ENCODE measurements at places on chromosomes 1 and 21.
A peak's percentile ranks its signal among the peaks of the same experiment; 100 is the strongest.

GRCh38 chr1:1282998-1283397 is 2.8 kb downstream of the SCNN1D start:
- DNase-seq = no peak

- DNase-seq = no peak
These were observed 118.9 kb downstream of the PRDM2 start for GRCh38 chr1:13818926-13819325.

GRCh38 chr1:23544444-23545389 is 13.7 kb upstream of the E2F2 start:
- peak; percentile 94 for DNase-seq

GRCh38 chr1:206835186-206835585 is 30.2 kb upstream of the IL20 start:
- no peak for DNase-seq

GRCh38 chr1:107895403-107896191 is 69.4 kb downstream of the VAV3 start:
- no peak for DNase-seq

GRCh38 chr1:71647513-71648300 is 566.9 kb upstream of the ZRANB2 start:
- DNase-seq = no peak

DNA sequence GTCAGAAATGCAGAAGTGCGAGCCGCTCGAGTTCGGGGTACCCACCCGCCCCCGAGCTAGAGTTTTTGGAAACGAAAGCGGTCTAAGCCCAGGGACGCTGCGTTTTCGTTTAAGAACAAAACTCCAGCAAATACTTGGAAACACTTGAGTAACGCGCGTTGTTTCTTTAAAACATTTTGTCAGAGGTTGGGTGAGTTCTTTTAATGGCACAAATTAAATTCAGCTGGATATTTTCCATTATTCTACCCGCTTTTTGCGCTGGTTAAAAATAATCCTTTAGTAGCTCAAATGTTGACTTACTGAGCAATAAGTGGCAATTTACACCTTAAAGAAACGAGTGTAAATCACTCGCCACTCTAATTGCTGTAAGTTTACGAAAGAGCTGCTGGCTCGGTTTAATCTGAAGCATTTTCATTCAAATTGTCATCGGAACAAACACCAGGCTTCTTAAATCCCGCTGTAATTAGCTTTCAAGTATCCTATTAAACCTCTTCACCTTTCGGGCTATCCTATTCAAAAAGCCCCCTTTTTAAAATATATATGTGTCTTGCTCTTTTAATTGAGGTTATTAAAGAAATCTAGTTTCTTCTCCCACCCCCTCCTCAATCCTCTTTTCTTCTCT is 1.5 kb downstream of the LHX8 start:
- peak; percentile 75 for DNase-seq
